ENCODE measurements at places on chromosomes 12 and 14. TPM values are rescaled to one million over a fixed set of nuclear protein-coding genes. Genes with fewer than 3 reads are reported as not detected.

DNA sequence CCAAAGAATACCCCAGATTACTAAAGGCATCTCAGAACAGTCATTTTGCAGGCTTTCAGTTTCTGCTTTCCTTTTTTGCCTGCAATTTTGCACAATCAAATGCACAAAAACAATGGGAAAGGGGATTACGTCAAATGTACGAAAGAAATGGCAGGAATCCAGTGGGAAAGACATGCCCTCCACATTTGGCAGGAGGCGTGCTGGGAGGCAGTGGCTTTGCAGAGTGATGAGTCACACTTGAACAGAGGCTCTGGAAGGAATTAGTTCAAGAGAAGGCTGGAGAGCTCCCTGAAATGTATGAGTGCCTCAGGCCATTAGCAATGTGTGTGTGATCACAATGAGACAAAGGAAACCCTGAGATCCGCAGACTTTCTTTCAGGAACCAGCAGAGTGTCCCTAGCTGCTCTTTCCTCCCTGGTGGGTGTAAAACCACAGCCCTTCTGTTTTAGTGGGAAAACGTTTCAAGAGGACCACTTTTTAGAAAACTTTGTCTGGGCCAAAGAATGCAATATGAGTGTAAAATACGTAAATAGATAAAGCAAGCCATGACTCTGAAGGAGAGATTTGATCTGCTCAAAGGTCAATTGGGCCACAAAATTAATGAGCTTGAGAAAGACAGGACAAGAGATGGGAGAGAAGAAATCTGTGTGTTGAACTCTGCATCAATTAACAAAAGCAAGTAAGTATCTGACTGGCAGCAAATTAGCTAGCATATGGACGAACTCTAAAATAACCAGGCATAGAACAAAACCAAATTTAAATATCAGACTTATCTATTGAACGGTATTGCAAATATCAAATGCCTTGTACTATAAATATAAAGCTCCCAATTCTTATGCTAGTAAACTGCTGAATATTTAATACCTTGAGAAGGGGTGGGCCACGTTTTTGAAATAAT lies 155.4 kb upstream of the PDE3A start:
- DNase-seq, result peak; percentile 85

DNA sequence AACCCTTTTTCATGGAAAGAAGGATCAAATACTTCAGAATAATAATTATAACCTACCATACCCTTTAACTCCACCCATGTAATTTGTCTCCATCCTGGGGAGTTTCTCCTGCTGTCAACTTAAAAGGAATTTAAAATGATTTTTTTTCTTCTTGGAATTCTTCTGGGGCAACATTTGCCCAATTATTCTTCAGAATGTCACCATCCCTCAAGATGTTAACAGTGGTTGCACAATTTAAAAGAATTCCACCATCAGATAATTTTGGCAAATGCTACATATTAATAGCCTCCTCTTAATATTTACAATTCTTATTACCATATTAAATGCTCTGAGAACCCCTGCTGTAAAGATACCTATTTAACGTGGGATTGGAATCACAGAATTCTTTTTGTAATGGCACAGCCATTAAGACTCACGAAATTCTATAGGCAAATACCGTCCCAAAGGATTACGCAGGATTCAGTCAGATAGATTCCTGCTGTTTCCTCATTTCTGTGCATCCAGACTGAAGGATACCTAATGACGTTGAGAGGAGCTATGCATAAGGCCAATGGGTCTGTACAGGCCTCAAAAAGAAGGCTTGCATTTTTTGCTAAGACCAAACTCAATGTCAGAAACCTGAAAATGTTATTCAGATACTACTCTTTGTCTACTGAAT lies 177.5 kb downstream of the DAD1 start:
- no peak for DNase-seq

Gene ENDOU
- not detected for total RNA-seq

Gene LRRC43
- not detected for total RNA-seq

GRCh38 chr14:59631237-59631636 lies 54.6 kb upstream of the CCDC175 start:
- DNase-seq, result peak; percentile 6

DNA sequence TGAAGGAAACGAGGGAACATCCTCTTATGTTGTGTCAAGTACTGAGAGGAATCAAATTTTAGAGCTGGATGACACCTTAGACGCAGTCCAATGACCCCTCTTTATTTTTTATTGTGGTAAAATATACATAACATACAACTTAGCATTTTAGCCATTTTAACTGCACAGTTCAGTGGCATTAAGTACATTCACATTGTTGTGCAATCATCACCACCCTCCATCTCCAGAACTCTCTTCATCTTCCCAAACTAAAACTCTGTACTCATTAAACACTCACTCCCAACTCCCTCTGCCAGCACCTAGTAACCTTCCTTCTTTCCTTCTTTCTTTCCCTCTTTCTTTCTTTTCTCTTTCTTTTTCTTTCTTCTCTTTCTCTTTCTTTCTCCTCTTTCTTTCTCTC lies 97.2 kb upstream of the SLC24A4 start:
- no peak for DNase-seq

DNA sequence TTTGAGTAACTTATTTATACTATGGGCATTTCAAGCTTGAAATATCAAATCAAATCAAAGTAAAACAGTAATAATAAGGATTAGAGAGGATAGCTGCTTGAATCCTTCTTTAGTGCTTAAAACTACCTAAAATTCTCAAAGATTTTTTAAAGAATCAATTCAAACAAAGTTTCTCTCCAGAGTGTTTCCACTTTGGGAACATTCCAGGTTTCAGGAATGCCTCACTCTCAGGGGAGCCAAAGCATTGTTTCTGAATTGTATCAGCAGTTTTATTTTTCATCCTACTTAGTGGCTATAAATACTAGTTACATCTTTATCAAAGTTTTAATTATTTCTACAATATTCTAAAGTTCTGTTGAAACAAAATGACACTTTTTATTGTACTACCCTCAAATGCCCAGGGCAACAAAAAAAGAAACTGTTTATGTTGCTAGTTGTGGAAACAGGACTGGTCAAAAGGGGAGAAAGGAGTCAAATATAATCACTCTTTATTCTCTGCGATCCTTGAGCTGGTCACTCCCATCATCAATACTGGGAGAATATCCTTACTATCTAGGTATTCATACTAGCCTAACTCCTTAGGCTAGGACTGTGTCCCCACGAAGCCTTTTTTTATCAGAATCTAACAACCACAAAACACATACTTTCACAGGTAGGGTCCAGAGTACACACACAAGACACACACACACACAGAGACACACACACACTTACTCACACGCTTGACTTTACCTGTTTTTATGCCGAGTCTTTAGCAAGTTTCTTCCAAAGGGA lies 598 bp downstream of the RASSF9 start:
- DNase-seq, result peak; percentile 26

- no peak for DNase-seq
Measured at GRCh38 chr12:132375747-132376463, 46.5 kb upstream of the GALNT9 start.

Gene GLIPR1L2
- total RNA-seq, result 0.91 TPM

GRCh38 chr14:92392711-92393110 lies 69.7 kb downstream of the SLC24A4 start:
- DNase-seq, result no peak

Gene EIF4B
- total RNA-seq, result 494 TPM

DNA sequence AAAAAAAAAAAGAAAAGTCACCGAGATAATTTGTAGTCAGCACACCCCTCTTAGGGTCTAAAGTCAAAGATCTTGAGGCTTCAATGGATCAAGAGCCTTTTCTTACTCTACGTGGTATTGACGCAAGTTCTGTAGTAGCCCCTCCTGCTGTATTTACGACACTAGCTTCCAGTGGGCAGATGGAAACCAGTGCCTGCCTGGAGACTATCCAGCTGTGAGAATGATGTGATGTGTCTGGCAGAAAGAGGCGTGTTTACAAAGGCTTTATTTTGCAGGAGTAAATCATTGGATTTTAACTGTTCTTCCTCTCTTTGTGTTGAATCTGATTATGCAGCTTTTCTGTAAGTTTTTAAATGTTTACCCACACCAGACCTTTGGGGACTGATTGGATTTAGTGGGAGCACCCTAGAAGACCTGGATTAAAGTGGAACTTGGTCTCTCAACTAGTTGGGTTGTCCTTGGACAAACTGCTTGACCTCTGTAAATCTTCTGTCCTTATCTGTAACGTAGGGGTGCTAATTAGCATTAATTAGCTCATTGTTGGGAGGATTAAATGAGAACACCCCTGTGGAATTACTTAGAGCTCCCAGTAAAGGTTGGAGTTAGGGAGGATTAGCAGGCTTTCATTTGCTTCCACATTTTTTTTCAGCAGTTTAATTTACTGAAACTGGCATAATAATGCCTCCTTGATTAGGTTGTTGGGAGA lies 72.4 kb downstream of the RASSF3 start:
- no peak for DNase-seq

DNA sequence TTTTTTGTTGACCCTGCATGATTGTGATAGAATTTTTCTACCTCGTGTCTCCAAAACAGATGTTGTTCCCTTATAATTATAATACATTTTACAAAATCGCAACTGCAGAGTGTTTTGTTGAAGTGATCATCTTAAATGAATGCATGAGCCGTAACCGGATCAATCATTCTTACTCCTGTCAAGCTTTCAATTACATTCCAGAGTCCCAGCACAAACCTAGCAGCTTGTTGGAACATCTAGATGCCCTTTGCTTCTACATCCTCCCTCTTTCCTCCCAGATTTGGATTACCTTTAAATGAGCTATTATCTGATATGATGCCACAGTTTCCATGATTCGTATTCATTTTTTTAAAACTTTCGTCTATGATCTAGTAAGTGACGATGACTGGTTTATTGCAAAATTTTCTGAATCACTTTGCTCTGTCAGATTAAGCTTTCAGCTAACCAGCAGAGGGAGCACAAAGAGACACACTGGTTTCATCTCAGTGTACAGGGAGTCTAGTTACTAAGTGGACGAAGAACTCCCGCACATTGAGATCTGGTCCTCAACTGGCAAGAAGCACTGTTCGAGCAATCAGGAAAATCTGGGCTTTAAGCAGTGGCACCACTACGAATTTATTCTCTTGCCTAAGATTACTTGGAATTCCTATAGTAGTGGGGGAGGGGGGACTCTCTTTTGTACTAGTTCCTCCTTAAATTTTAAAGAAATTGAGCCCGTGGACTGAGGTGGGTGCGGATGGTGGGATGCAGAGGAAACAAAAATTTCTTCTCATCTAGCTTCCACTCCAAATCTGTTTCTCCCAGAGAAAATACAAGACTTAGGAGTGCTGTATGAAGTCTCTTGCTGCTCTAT lies 40.9 kb downstream of the TSHR start:
- DNase-seq, result peak; percentile 79

Gene PDZRN4
- not detected for total RNA-seq

DNA sequence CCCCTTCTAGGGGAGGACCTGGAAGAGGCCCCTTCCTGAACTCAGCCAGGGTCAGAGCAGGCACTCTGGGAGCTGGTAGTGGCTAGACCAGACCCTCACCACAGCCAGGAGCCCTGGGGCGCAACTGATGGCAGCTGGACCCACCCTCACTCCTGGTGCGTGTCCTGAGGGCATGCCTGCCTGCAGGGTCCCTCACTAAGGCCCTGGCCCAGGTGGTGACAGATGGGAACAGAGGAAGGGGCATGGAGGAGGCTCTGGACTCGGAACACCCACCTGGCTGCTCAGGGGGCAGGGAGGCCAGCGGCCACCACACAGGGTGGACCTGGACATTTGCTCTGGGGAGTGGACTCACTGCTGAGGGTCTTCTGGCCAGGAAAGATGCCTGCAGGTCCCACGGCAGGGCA lies 342.2 kb upstream of the SFSWAP start:
- no peak for DNase-seq

DNA sequence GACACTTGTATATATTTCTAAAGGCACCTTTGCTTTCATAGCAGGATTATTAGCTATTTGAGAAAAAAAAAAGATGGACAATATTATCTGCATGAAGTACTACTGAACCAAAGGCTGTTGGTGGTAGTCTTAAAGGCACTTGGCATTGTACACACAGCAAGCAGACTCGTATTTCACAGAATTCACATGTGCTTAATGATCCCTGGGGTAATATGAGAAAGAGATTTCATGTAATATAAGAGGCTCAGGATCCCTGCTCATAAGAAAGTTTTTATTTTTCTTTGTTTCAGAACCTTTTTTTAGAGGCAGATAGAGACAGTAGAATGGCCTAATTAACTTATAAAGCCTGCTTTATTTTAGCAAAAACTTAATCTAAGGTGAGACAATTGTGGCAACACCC lies 59.5 kb downstream of the SYNE2 start:
- DNase-seq, result no peak

- no peak for DNase-seq
Measured at GRCh38 chr14:90402016-90402415, 5.2 kb downstream of the CALM1 start.

GRCh38 chr14:103188810-103189480 lies 65.7 kb downstream of the TNFAIP2 start:
- peak; percentile 20 for DNase-seq

Gene CELA1
- total RNA-seq, result not detected

Gene KRT74
- total RNA-seq, result not detected

All from myocyte (in vitro differentiated cells).